Cardiac fibroblast (primary cell): ENCODE measurements at places on chromosomes 12 and 14.
A peak's percentile ranks its signal among the peaks of the same experiment; 100 is the strongest.

DNA sequence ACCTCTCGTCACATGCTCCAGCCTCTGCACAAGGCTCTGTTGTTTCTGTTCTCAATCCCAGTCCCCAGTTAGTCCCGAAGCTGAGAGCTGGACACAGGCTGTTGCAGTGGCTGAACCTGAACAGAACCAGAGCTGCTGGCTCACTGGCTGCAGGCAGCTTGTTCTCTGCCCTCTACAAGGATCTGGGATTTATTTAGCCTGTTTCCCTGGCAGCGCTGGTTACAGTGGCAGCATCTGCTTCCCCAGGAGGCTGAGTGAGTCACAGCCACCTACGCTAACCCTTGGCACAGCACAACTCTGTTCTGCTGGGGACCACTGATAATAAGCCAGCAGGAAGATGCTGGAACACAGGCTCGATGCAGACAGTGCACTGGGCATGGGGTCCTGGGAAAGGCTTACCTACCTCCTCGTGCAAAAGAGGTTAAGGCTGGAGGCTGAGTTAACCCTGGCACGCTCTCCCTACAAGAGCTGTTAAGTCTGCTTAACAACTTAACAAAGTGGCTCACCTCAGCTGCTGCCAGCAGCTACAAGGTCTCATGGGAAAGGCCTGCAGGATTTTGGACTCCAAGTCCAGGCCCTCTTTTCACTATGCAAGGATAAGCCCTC is 299.6 kb downstream of the PCNX1 start:
- peak; percentile 87 for DNase-seq

GRCh38 chr12:3901116-3901515 is 27.9 kb upstream of the PARP11 start:
- DNase-seq: no peak

- DNase-seq: no peak
Observed at GRCh38 chr14:36950812-36951211, 221.6 kb downstream of the SLC25A21 start.

GRCh38 chr12:122309564-122310121 is 43.3 kb upstream of the VPS33A start:
- DNase-seq: no peak

GRCh38 chr12:31279390-31279924 is 46.5 kb downstream of the SINHCAF start:
- DNase-seq: no peak

GRCh38 chr14:24181371-24182077 is 7.1 kb downstream of the IPO4 start:
- no peak for DNase-seq

DNA sequence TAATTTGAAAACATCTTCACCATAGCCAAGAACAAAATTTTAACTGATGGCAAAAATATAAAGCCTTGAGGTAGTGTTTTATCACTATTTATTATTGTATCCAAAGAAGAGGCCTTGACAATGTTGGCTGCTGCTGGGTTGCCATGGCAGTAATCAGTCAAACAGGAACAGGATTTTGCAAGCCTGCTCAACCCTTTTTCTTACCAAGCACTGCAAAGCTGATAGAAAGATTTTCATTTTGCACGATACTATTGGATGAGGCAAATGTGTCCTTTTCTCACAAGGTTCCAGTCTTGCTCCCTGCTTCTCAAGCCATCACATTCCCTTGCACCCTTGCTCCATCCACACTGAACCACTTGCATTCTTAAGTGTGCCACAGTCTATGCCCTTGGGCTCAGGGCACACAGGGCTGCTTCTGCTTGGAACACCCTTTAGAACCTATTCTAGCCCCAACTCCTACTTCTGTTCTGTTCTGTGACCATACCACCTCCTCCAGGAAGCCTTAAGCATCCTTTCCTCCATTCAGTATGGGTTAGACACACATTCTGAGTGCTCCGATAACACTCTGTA is 76.5 kb upstream of the AMIGO2 start:
- DNase-seq: peak; percentile 93

GRCh38 chr14:91175291-91176201 is 61.7 kb downstream of the DGLUCY start:
- no peak for DNase-seq

DNA sequence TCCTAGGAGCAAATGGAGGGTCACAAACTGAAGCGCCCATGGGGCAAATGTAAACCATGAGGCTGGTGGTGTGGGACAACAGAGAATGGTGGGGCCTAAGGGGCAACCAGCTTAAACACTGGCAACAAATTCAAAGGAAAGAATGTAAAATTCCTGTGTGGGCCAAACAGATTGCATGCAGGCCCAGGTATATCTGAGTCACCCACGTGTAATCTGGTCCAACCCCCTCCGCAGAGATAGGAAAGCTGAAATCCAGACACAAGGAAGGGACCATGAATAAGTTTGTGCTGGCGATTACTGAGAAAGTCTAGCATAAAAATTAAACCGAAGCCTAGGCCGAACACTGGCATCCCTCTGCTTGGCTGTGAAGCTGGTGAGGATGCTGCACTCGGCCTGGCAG is 71.6 kb downstream of the ITPK1 start:
- DNase-seq: no peak

GRCh38 chr14:103909531-103910261 is 18.6 kb upstream of the TDRD9 start:
- DNase-seq: no peak

DNA sequence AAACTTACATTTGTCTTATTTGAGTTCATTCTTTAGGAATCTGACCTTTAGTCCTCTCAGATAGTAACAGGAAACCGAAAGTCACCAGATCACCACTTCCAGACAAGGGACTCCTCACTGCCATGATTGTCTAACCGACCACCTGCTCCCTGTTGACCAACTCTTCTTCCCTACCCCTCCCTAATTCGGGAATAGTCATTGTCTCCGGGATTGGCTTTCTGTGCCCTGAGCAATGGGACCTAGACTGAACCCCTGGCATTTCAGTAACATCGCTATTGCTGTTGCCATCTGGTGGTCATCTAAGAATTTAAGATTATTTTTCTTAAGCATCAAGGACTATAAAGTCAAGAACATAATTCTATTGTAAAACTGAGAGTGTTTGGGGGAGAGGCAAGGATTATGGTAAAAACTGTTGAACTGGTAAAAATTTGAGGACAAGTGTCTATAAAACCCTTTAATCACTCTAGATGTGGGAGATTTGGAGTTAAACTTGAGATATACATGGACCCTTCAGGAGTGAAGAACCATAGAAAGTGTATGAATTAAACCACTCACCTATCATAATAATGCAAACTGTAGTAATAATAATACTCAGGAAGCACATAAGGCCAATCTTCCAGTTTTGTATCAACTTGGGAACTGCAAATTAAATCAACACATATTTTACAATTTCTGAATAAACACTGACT is 6.3 kb downstream of the CLEC2A start:
- DNase-seq: peak; percentile 62

GRCh38 chr12:132606466-132606865 is 3.9 kb downstream of the LRCOL1 start:
- no peak for DNase-seq

- DNase-seq: no peak
Observed at GRCh38 chr12:46892887-46893286, 67.1 kb upstream of the SLC38A4 start.

- peak; percentile 46 for DNase-seq
Observed at GRCh38 chr14:75751296-75751695, 90.2 kb downstream of the TTLL5 start.
